ENCODE measurements at places on chromosomes 3 and 15.

DNA sequence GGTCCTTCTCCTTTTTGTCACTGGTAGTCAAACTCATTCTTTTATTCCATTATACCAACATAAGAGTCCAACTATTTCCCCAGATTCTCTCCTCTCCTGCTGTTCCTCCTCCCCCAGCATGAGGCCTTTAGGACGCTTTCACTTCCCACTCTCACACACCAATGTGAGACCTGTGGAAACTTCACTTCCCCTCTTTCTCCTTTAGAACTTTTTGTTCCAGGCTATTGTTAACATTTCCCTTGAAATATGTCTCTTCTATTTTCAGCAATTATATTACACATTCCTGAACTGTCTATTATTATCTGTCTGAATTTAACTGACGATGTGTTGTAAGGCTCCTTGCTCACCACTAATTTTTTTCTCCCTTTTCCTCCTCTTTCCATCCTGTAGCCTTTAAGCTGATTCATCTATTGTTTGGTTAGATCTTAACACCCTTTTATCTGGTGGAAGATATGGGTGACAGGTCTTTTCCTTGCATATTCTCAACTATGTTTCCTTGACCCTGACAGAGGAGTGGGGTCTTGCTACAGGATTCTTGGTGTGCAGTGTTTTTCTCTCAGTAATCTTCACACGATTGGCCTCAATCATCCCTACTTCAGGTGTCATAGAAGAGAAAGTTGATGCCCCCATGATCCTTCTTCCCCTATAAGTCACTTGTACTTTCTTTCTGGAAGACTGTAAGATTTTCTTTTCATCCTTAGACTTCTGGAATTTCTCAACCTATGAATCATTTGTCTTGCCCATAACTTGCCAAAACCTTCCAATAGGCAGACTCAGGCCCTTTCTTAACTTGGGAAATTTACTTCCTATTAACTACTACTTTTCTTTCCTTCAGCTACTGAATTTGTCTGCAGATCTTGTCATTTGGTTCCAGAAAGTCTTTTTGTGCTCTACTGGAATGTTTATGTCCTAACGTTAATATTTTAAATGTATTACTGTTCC, 5.9 kb downstream of the CYP19A1 start:
- DNase-seq: no peak

- no peak for DNase-seq
Observed at GRCh38 chr15:35991386-35991785, 445.4 kb upstream of the DPH6 start.

DNA sequence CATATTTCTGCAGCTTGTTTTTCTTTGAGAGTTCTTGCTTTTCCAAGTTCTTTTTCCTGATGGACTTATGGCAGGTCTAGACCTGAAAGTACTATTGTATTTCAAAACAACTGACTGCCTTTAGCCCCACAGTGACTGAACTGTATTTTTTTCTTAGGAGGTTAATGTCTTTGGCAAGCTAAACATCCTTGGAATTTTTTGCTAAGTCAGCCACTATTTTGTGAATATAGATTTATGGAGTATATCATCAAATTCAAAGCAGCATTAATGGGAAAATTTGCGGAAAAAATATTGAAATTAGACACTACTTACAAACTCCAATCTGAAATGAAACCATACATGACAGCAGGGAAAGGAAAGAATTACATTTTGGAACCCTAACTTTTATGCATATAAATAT, 8.6 kb downstream of the PIK3CA start:
- no peak for DNase-seq

DNA sequence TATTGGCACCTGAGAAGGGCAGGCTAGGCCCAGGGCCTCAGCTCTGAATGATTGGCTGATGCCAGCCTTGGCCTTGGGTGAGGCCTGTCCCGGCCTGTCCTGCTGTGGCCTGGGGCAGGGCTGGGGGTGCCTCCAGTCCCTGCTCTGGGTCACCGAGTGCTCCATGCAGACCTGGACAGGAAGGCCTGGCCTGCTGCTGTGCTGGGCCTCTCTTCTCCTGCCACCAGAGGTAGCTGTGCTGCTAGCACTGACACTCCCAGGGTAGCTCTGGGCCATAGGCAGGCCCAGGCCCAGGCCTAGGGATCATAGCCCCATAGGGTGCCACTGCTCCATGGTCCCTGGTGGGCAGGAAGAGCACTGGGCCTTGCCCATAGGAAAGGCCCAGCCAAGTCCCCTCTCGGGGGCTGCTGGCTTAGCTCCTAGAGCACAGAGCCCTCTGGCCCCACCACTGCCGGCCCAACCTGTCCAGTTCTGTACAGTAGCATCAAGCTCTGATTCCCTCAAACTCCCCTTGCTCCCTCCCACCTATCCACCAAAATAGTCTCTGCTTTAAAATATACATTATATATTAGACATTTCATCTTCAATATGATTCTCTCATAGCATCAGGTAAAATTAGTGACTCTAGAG, 18.2 kb downstream of the ABTB1 start:
- DNase-seq: no peak

- no peak for DNase-seq
Observed at GRCh38 chr3:88082854-88083253, 23.8 kb downstream of the ZNF654 start.

GRCh38 chr15:29522373-29523276, 253.0 kb upstream of the NSMCE3 start:
- no peak for DNase-seq

Data from stimulated activated CD8-positive, alpha-beta memory T cell treated with anti-CD3 and anti-CD28 coated beads, Interleukin-15, amount 100 ng/mL, for 24 hours (primary cell).